ENCODE measurements at places on chromosomes 3 and 15. TPM values are rescaled to one million over a fixed set of nuclear protein-coding genes. Genes with fewer than 3 reads are reported as not detected.

Gene LRRIQ4
- total RNA-seq, result not detected

Gene IL12A
- total RNA-seq, result 1.5 TPM

Gene NEK10
- 1.4 TPM for total RNA-seq

Gene RTP1
- not detected for total RNA-seq

Gene DET1
- total RNA-seq, result 3.1 TPM

Gene CDHR4
- 0.22 TPM for total RNA-seq

Gene HTR3E
- not detected for total RNA-seq

Gene ANKRD63
- total RNA-seq, result not detected

Gene UBA5
- 48.9 TPM for total RNA-seq

Gene STAC
- total RNA-seq, result not detected

Gene FAN1
- 24.5 TPM for total RNA-seq

Gene FSD2
- total RNA-seq, result not detected

Gene CCR3
- total RNA-seq, result 0.24 TPM

Gene IFT80
- total RNA-seq, result 25.3 TPM

Gene GOLGA8S
- total RNA-seq, result 0.61 TPM

Gene AQP9
- total RNA-seq, result not detected

Gene PTH1R
- not detected for total RNA-seq

Gene THRB
- total RNA-seq, result not detected

Gene RASL12
- total RNA-seq, result not detected

Gene DGKG
- 0.78 TPM for total RNA-seq

Gene MUSTN1
- 3.0 TPM for total RNA-seq

Gene OCA2
- not detected for total RNA-seq

Gene MINAR1
- 0.88 TPM for total RNA-seq

Gene GABRR3
- not detected for total RNA-seq

Gene PAK6
- total RNA-seq, result 0.22 TPM

Gene HCLS1
- total RNA-seq, result 383 TPM

Gene SEMA5B
- not detected for total RNA-seq

Gene DMXL2
- total RNA-seq, result 5.2 TPM

Gene KY
- total RNA-seq, result not detected

Gene CAND2
- total RNA-seq, result 0.78 TPM

Gene PCSK6
- total RNA-seq, result 2.5 TPM

Gene ULK4
- 9.9 TPM for total RNA-seq

Gene DLEC1
- 1.0 TPM for total RNA-seq

Gene SAMD7
- total RNA-seq, result not detected

Gene ROPN1
- total RNA-seq, result not detected

Gene NR2E3
- not detected for total RNA-seq

Gene GOLGA8O
- total RNA-seq, result 9.4 TPM

Gene SPSB4
- not detected for total RNA-seq

Gene NDUFB5
- total RNA-seq, result 85.7 TPM

Gene QARS1
- total RNA-seq, result 215 TPM

Gene COL6A5
- 0.15 TPM for total RNA-seq

Gene EOMES
- total RNA-seq, result 18.6 TPM

Measured in T-helper 1 cell treated with Interleukin-12 subunit alpha and Interleukin-12 subunit beta and Interleukin-4 antibody, amounts not matched to agents 30 ng/mL and 1 ng/mL, for 36 hours (primary cell).